M059J (cell line): ENCODE measurements at places on chromosomes 4 and X. TPM values are rescaled to one million over a fixed set of nuclear protein-coding genes. Genes with fewer than 3 reads are reported as not detected.
A peak's percentile ranks its signal among the peaks of the same experiment; 100 is the strongest.

Gene CFP
- total RNA-seq: not detected in 2 replicates

GRCh38 chr4:31783311-31783710 lies 1063.1 kb downstream of the PCDH7 start:
- no peak for DNase-seq

DNA sequence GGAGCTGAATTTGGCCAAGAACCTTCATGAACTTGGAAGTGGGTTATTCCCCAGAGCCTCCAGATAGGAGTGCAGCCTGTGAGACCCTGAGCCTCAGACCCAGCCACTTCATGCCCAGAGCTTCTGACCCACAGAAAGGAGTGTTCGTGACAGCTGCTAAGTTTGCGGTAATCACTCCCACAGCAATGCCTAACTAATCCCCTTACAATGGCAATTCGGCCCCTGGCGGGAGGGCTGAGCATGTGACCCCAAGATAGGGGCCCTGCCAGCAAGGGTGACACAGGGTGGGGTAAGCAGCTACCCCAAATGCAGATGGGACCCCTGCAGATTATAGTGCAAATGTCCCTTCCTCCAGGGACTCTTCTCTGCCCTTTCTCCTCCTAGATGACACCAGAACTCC lies 22.5 kb downstream of the PNMA6E start:
- no peak for DNase-seq

Gene PPEF1
- not detected in 2 replicates for total RNA-seq

DNA sequence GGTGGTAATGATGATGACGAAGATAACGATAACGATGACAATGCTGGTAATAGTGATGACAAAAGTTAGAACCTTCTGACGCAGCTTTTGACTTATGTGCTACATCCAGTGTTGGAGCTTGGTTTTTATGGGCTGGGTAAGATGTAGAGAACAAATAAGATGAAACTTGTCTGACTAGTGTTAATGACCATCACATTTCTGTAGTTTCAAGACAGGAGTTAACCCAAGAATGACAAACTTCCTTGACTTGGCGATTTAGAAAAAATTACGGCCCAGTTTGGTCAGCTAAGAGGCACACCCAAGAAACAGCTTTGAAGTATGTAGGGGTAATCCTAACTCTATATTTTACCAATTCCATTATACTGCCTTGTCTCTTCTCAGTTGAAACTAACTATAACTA lies at the start of gene TMPRSS11B:
Gene TMPRSS11B (minus strand): TSS at position 101 of the 400 bp plus-strand sequence. CDS start 136 bp downstream, outside the sequence.
- DNase-seq: no peak

DNA sequence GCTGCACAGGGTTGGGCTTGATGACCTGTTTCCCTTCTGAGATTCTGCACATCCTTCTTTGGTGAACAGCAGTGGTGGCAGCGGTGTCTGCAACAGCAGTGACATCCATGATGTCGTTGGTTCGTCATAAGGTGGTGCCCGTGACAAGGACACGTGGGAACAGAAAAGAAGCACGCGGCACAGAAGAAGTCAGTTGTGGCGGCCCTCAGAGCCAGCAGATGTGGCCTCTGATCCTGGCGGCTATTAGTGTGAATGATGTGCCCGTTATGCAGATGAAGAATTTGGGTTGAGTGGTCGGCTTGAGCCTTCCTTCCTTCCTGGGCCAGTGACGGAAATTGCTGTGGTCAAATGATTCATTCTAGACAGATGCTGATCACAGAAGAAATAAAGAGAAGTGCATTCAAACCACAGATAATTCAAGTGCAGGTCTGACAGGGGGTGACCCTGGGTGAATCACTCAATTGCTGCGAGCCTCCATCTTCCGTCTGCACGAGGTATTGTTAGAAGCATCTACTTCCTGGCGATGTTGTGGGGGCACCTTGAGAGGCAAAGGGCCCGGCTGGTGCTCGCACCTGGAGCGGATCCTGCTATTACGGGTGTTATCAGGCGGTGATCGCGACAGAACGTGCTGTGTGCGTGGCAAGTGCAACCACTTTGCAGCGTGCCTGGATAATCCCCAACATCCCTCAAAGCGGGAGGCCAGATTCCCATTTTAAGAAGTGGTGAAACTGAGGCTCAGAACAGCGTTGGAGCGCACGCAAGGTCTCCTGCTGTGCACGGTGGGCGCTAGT lies 215.2 kb upstream of the PSAPL1 start:
- DNase-seq: peak; percentile 98

DNA sequence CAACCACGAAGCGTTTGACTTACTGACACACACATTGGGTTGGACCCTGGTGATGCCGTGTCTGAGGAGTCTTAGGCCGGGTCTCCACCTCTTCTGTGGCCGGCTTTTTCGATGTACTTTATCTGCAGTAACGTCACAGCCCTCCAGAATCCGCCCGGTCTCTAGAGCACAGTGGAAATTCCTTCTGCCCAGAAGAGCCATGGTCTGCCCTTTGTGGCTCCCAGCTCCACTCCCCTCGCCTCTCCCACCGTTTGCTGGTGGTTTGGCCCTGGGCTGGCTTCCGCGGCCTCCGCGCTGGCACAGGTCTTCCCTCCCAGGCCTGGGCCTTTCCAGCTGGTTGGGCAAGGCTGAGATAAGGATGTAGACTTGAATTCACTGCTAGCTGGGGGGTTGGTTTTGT lies 4.3 kb downstream of the MAEA start:
- DNase-seq: peak; percentile 24

GRCh38 chr4:10192331-10192730 lies 75.7 kb upstream of the WDR1 start:
- DNase-seq: peak; percentile 61

Gene GASK1B
- 2.5 and 4.4 TPM in 2 replicates for total RNA-seq

Gene TKTL2
- total RNA-seq: not detected in 2 replicates

- no peak for DNase-seq
These were observed 4.4 kb downstream of the MTMR1 start for GRCh38 chrX:150697641-150698040.

Gene F11
- total RNA-seq: not detected in 2 replicates

- no peak for DNase-seq
These were observed 4.8 kb upstream of the MAP7D3 start for GRCh38 chrX:136256026-136256425.
